ENCODE measurements at places on chromosomes 1 and 21. TPM values are rescaled to one million over a fixed set of nuclear protein-coding genes. Genes with fewer than 3 reads are reported as not detected.

The PDPN gene
- total RNA-seq: 3.9 TPM

DNA sequence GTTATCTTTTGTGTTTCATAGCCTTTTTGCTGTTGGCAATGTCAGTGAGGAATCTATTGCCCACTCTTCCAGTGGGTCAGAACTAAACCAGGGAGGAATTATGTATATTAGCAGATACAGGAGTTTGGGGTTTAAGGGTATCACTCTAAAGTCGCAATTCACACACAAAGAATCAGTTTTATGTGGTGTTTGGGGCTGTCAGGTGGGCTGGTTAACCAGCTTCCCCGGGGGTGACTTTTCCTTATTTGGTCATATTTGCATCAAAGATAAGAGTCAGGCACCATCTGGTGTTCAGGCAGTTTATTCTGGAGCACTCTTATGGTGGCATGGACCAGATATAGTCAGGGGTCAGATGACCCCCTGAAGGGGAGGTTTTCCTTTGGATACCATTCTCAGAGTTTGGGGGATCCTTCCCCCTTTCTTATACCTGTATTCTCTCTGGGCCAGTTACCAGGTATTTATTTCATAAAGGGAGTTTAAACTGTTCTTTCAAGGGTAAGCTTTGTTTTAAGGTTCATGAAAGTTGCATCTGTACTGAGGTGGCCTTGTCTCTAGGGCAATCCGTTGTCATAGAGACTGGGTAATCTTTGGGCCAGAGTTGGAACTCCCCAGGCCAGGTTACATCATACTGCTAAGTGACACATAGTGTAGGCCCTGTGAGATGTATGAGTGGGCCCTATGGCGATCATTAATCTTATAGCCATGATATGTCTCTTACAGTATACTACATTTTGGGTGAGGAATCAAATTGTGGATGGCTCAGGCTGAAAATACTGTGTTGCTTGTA lies 148.2 kb downstream of the RWDD3 start:
- H3K27ac ChIP-seq: no peak overlapping the region
- no peaks in the 10 kb centered on the region for H3K27me3 ChIP-seq
- H3K36me3 ChIP-seq: no peaks in the 10 kb centered on the region
- no peak overlapping the region for H3K4me3 ChIP-seq

GRCh38 chr1:211099393-211099792 lies 34.6 kb downstream of the KCNH1 start:
- H3K27ac ChIP-seq: no peak overlapping the region
- no peaks in the 10 kb centered on the region for H3K4me1 ChIP-seq
- no peak for DNase-seq
- no peak overlapping the region for H3K4me3 ChIP-seq

DNA sequence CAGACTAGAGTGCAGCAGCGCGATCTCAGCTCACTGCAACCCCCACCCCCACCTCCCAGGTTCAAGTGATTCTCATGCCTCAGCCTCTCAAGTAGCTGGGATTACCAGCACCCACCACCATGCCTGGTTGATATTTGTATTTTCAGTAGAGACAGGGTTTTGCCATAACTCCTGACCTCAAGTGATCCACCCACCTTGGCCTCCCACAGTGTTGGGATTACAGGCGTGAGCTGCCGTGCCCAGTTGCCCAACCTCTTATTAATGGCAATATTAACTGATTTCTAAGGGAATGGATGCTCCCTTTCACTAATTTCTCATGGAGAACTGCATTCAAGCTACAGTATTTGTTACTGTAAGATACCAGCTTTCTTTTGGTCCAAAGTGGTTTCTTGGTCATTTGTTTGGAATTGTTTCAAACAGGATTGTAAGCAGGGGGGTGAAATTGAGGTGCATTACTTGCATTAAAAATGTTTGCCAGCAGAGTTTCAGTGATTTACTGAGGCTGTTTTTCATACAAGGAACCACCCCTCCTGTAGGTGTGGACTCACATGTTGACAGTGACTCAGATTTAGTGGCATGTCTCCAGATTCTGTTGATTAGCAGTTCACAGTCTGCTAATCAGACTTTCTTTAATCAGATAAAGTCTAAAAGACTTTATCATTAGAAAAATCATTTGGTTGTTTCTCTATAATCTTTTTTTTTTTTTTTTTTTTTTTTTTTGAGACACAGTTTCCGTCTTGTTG lies 3.9 kb upstream of the TGFBR3 start:
- H3K4me3 ChIP-seq: no peak overlapping the region
- DNase-seq: peak; percentile 29
- no peaks in the 10 kb centered on the region for H3K27me3 ChIP-seq

The THAP3 gene
- total RNA-seq: 35.3 TPM

- no peak overlapping the region for H3K27ac ChIP-seq
- no peak for DNase-seq
- H3K36me3 ChIP-seq: no peaks in the 10 kb centered on the region
- peaks cover 6% of the 10 kb centered on the region for H3K4me1 ChIP-seq
- no peak overlapping the region for H3K4me3 ChIP-seq
These were observed 82.2 kb upstream of the BCAR3 start for GRCh38 chr1:93763704-93764365.

DNA sequence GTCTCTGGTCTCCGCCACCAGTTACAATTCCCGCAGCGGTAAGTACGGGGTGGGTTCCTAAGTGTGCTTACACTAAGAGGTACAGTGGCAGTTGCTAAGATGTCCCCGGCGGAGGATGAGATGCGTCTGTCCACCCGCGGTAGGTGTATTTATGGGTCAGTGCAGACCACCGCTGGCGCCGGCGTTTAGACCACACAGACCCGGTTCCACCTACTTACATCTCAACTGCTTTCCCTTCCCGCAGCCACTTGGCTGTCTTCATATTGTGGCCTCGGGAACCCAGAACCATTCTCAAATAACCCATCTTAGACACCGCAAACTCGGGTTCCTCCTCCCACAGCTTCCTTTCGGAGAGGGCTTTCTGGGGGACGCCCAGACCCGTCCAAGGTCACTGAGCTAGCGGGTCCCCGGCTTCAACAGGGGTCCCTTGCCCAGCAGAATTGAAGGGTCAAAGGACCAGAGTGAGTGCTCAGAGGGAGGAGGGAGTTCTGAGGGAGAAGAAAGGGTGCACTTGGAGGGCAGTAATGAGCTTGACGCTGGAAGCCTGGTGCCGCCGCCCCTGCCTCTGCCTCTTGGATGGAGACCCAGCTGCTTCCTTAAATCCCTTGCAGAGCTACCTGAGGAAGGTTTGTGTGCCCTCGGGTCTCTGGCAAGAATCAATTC lies 8.6 kb downstream of the NR5A2 start:
- no peak overlapping the region for H3K27ac ChIP-seq
- peaks cover 14% of the 10 kb centered on the region for H3K4me1 ChIP-seq
- peaks cover 52% of the 10 kb centered on the region for H3K27me3 ChIP-seq
- no peaks in the 10 kb centered on the region for H3K36me3 ChIP-seq
- H3K4me3 ChIP-seq: no peak overlapping the region

The OR6K3 gene
- total RNA-seq: not detected
